Astrocyte of the spinal cord (primary cell): ENCODE measurements at places on chromosomes 13 and 19.

DNA sequence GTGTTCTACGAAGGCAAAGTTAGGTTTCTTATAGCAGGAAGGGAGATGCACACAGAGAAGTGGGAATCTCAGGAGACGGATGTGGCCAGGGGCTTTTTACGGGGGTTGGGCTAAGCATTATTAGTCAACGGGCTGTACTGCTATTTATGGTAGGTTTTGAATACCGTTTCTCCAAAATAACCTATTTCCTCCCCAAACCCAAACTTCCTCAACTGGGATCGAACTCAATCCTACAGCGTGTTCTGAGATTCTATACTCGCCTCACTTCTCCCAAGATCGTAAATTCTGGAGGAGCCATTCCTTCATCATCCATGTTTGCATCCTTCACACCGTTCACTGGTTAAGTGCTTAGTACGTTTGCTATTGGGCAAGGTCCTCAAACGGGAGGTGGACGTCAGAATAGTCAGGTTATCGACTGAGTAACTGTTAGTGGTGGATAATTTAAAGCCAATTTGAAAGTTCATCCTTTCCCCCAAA, 1.2 kb upstream of the TRIM13 start:
- DNase-seq = peak; percentile 40

- no peak for DNase-seq
Observed at GRCh38 chr13:23470790-23471614, 37.5 kb upstream of the SACS start.

DNA sequence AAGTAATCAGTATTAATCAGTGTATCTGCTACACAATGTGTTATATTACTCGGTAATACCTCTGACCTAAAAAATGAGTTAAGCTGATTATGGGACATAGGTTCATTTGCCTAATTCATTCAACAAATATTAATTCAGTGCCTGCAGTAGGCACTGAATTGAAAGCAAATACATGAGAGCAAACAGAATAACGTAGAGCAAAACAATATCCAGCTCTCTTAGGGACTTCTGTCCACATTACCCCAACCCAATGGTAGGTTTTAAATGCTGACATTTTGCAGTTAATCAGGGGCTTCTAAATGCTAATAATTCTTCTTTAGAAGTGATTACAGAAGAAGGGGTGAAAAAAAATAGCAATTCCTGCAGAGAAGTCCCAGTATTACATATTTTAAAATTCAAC, 4.9 kb downstream of the RCBTB2 start:
- no peak for DNase-seq

DNA sequence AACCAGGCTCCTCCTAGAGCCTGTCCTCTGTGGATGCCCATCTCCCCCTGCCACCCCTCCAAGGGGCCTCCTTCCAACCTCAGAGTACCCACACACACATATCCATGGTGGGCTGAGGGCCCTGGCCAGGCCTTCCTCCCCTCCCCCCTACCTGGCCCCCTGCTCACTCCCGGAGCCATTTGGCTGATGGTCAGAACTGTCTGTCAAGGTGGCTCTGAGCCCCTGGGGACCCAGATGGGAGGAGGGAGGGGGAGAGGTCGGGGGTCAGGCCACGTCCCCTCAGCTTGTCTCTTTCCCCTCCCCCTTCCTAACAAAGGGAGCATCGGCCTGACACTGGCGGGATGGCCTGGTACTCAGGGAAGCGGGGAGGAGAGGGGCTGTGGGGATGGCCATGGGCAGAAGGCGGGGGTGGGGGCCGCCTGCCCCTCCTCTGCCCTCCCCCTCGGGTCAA, 18.7 kb upstream of the POU2F2 start:
- DNase-seq = no peak

DNA sequence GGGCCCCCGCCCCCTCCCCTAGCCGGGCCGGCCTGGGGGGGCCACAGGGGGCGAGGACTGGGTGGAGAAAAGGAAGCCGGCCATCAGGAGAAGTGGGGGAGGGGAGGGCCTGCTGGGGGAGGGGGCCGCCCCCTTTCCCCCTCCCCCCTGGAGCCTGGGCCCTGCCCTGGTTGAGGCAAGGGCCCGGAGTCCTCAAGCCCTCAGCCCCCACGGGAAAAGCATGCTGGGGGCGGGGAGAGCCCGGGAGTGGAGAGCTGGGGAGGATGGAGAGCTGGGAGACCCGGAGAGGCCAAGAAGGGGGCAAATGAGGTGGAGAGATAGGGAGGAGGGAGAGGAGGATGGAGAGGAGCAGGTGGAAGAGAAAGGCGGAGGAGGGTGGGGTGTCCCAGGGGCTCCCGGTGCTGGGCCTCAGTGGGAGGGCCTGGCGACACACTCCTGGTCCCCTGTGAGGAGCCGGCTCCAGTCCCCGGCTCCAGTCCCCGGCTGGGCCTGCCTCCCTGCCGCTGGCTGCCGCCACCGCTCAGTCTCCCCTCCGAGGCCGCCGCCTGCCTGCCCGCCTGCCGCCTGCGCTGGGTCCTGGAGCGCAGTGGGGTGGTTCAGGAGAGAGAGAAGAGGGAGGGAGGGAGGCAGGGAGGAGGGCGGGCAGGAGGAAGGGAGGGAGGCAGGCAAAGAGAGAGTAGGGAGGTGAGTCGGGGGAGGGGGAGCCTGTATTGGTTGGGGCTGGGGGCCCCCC, at the start of gene GRIK5:
TSS of gene GRIK5 (minus strand) at position 588 of the 733 bp plus-strand sequence. CDS start 4,436 bp downstream, outside the sequence.
- no peak for DNase-seq

- no peak for DNase-seq
Observed at GRCh38 chr13:110217085-110217484, 89.9 kb downstream of the COL4A1 start.

- DNase-seq = no peak
Observed at GRCh38 chr19:13417054-13417453, 89.2 kb downstream of the CACNA1A start.

- DNase-seq = no peak
Observed at GRCh38 chr13:51822106-51822815, 18.3 kb upstream of the DHRS12 start.

DNA sequence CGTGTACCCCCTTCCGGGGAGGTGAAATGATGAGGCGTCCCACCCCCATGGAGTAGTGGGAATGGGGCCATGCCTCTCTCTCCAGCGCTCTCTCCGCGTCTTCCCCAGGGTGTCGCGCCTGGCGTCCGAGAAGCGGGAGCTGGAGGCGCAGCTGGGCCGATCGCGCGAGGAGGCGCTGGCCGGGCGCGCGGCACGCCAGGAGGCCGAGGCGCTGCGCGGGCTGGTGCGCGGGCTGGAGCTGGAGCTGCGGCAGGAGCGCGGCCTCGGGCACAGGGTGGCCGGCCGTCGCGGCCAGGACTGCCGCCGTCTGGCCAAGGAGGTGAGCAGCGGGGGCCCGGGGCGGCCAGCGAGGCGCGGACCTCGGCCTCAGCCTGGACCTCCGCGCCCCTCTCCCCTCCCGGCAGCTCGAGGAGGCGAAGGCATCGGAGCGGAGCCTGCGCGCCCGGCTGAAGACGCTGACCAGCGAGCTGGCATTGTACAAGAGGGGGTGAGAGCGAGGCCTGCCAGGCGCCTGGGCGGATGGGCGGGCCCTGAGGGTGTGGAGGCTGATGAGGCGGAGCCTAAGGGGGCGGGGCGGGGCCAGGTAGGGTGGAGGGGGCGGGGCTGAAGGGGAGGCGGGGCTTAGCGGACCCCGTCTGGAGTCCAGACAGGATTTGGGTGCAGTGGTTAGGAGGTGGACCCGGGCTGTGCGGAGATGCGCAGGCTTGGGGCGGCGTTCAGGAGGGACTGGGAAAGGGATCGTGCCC, 7.7 kb downstream of the PGLYRP1 start:
- peak; percentile 8 for DNase-seq

DNA sequence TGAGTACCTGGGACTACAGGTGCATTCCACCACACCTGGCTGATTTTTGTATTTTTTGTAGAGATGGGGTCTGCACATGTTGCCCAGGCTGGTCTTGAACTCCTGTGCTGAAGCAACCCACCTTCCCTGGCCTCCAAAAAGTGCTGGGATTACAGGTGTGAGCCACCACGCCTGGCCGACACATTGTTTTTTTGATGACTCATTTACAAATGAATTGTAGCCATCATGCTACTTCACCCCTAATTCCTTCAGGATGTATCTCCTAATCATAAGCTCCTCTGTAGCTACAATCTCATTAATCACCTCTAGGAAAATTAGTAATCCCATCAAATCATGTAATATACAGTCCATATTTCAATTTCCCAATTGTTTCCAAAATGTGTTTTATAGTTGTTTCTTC, 17.9 kb downstream of the RELB start:
- DNase-seq = no peak

DNA sequence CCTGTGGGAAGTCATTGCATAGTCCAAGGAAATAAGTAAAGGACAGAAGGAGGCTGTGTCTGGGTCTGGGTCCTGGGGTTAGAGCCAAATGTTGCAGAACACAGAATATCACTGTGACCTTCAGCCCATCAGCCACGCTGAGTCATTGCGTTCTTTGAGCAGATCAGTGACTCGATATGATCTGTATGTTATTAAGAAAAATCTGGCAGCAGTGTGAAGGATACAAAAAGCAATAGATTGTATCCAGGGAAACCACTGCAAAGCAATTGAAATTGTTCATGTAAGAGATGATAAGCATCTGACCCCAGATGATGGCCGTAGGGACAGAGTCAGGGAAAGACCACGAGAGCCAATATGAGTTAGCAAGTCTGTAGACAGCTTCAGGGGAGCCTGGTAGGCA, 1575.1 kb upstream of the SLC10A2 start:
- peak; percentile 32 for DNase-seq

- DNase-seq = peak; percentile 46
Observed at GRCh38 chr19:36136964-36137686, 2.7 kb upstream of the CAPNS1 start.
